ENCODE measurements at places on chromosomes 3 and 15.

GRCh38 chr3:97391167-97391566 lies 373.4 kb upstream of the ARL6 start:
- DNase-seq: no peak

DNA sequence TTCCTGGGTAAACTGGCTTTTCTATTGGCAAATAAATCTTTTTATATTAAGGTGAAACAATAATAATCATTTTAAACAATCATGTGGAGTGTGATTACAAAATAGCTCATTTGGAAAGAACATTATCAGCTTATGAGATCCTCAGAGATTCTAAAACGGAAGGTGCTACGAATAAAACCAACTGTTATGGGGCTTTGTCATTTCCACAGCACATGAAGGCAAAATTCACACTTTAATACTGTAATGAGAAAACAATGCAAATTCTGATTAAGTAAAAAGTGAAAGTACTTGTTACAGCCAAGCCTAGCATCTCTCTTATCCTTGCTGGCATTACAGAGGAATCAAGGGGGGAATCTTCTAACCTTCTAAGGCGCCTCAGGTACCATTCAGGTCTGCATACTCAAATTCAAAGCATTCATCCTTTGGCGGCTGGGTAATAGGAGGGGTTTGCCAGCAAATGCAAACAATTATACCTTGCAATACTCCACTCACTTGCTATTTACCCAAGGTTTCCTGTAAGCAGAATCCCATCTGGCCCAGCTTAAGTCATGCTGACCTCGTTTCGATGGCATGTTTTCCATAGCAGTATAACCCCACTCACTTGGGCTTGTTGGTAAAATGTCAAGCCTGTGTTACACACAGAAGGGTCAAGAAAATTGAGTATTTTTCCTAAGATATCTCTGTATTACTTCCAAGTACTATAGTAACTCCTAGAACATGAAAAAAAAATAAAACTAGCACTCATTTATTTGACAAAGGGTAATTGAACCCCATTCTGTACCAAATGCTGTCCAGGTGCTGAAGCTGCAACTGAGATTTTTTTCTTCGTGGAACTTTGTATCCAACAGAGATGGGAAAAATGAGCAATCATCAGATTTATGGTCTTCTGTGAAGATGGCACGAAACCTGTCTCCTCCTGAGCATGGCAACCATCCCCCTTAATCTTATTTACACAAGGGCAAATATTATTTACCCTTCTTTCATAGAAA lies 183.7 kb upstream of the LMCD1 start:
- DNase-seq: no peak

DNA sequence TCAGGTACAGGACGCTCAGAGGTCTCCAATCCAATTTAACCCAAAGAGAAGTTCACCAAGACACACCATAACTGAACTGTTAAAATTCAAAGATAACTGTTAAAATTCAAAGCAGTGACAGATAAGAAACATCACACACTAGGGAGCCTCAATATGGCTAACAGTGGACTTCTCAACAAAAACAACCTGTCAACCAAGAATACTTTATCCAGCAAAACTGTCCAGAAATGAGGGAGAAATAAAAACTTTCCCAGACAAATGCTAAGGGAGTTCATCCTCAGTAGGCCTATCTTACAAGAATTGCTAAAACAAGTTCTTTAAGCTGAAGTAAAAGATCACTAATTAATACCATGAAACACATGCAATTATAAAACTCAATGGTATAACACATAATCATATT lies 36.3 kb upstream of the MYLK start:
- no peak for DNase-seq

DNA sequence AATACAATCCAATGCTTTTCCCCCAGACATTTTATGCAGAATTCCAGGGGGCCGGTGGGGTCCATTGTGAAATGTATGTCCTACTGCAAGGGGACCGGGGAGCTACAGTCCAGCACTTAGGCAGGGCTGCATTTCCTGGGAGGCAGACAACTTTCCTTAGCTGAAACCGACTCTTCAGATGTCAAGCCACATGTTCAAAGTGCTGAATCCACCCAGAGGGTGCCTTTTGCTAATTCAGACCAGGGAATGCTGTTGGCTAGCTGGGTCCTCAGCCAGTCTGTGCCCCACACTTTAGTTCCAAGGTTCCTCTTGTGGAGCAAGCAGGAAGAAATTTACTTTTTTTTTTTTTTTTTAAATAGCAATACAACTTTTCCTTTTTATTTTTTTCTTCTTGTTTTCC lies 219.5 kb upstream of the LRTM1 start:
- no peak for DNase-seq

GRCh38 chr3:108227131-108227530 lies 4.9 kb upstream of the IFT57 start:
- no peak for DNase-seq

DNA sequence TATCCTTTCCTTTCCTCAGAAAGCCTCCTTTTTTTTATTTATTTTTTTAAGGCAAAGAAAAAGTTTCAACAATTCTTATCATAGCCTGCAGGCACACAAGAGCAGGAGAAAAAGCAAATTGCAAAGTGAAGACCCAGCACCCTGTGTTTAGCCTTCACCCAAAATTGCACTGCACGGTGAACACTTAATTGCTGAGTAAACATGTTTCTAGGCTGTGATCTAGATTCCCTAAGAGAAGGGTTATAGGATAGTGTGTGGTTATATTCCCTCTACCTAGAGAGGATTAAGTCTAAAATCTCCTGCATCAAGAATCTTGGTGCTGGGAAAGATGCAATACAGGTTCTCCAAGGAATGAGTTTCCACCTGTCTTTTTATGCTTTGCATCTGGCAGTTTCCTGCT lies 70.2 kb upstream of the BFSP2 start:
- DNase-seq: peak; percentile 24

DNA sequence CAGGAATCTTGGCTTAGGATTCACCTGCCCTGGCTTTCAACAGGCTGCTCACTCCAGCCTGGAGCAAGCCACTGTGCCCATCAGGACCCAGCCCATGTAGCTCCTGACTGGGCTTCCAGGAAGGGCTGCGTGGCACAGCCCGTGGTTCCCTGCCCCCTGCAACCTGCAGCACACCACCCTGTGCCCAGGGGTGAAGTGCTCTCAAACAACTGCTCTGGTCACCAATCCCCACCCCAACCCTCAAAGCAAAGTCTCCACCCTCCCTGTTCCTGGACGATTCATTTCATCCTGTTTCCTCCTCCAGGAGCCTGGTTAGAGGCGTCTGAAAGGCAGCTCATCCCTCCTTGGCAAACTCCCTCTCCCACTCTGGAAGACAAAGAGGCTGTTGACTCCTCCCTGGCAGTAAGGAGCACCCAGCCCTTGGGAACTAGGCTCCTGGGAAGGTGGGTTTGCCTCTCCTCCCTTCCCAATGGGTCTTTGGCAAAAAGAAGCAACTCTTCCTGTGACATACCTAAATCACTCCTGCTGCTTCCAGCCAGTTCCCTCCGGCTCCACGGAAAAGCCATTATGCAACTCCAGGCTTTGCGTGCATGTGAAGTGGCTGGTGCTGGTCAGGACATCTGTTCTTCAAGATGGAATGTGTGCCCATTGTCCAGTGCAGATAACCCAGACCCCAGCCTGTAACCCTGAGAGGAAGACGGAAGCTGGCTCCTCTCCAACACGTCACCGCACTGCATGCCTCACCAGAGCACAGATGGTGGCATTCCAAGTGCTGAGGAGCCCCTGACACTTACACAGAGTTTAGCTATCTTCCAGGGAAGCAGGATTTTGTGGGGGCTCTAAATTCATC lies 29.1 kb upstream of the VIPR1 start:
- DNase-seq: no peak

GRCh38 chr3:167160781-167161180 lies 219.3 kb downstream of the ZBBX start:
- no peak for DNase-seq

- DNase-seq: no peak
Measured at GRCh38 chr15:63874616-63875015, 40.9 kb upstream of the HERC1 start.

DNA sequence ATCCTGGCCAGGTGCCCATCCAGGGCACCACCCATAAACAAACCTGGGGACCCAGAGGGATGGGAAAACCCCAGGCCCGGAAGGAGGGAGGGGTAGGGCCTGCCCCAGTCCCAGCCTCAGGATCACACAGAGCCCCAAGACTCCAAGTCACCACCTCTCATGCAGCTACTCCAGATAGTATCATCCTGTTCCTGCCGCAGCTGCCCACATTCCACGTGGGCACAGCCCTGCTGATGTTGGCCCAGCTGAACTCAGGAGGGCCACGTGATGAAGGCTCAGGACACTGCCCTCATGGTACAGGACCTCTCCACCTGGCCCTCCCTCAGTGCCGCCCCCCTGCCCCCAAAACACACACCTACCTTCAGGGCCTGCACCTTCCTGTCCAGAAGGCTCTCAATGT lies 69.5 kb downstream of the CACNA2D2 start:
- no peak for DNase-seq

DNA sequence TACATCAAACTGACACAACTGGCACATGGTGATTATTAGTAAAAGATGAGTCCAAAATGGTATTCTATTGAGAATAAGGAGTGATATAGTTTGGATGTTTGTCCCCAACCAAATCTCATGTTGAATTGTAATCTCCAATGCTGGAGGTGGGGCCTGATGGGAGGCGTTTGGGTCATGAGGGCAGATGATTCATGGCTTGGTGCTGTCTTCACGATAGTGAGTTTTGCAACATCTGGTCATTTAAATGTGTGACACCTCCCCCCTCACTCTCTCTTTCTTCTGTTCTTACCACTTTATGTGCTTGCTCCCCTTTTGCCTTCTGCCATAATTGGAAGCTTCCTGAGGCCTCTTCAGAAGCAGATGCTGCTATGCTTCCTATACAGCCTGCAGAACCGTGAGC lies 90.6 kb downstream of the RSL24D1 start:
- no peak for DNase-seq

DNA sequence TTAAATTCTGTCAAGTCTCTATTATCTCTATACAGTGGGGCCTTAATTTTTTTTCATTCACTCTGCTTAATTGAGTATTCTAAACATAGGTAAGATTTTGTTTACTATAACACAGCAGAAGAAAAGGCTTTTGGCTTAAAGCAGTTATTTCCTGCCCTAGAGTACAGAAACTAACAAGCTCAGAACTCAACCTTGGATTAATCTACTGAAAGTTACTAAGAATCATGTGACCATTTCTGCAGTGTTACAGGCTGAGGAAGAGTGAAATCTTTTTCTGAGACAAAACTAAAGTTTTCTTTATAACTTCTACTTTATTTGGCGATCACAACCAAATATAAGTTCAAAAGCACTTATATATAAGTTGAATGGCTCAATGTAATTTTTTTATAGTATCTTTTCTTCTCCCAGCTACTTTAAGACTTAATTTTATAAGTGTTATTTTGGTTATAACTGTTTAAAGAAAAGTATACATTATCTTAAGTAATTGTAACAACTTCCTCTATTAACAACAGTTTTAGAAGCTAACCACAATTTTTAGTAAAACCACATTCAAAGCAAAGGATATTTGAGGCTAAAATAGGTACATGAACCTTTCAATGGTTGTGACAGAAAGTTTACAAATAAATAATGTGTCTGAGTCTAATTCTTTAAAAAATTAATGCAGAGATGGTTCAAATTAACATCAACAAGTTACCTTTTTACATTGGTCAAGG lies 240.6 kb upstream of the NAALADL2 start:
- DNase-seq: no peak

GRCh38 chr3:149800693-149801092 lies 8.3 kb upstream of the ANKUB1 start:
- DNase-seq: no peak

- no peak for DNase-seq
Measured at GRCh38 chr15:89769366-89769765, 6.8 kb upstream of the MESP2 start.

DNA sequence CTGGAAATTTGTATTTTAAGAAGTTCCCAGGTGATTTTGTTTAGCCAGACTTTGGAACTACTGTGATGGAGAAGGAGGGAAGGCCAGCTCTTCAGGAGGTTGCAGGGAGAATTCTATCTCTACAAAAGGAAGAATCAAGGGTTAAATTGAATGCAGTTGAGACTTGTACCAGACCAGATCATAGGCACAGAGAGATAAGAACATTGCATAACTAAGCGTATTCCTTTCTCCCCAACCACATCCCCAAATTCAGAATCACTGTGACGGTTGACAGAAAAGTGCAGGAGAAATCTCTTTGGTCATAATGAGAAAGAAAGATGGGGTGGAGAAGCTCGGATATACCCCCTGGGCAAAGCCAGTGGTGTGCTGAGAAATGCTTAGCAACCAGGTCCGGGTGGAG lies 7.2 kb downstream of the PLD1 start:
- no peak for DNase-seq

DNA sequence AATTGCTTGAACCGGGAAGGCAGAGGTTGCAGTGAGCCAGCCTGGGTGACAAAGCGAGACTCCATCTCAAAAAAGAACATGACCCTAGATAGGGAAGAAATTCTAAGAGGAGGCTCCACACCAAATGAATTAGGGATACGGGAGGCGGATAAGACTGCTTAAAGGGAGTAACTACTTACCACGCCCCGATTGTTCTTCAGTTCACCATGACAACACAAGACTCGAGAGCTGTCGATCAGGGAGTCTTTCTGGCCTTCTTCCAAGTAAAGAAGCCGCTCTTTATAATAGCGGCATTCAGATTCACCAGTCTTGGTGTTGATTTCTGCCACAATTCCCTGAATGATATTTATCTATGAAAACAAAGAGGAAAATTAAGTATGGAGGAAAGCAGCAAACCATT lies 53.9 kb upstream of the TASOR start:
- DNase-seq: no peak

GRCh38 chr15:63185206-63185605 lies 4.2 kb upstream of the RAB8B start:
- DNase-seq: no peak

DNA sequence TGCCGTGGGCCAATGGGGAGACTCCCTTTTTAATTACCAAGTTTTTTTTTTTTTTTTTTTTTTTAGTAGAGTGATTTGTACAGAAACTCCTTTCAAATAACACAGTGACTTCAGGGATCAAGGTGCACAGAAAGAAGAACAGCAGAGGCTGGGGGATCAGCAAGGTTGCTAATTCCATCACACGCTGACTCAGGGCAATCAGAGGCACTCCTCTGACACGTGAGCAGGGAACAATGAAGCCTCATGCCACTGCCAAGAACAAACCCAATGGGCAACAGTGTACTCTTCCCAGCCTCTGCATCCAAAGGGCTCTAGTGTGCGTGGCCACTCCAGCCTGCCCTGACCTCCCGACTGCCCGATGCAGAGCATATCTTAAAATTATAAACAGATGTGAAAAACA lies 186.7 kb upstream of the WNT5A start:
- no peak for DNase-seq
